ENCODE measurements at places on chromosomes 3 and 15. TPM values are rescaled to one million over a fixed set of nuclear protein-coding genes. Genes with fewer than 3 reads are reported as not detected.

TLR9 gene
- under 0.01 TPM for total RNA-seq

CLEC3B gene
- total RNA-seq: 33.1 TPM

ALDH1A2 gene
- 1.6 TPM for total RNA-seq

NOP10 gene
- total RNA-seq: 107 TPM

RAB6B gene
- 0.52 TPM for total RNA-seq

KBTBD13 gene
- not detected for total RNA-seq

CFAP92 gene
- under 0.01 TPM for total RNA-seq

DZIP1L gene
- total RNA-seq: 22.2 TPM

TOP2B gene
- 82.0 TPM for total RNA-seq

NR1I2 gene
- under 0.01 TPM for total RNA-seq

ALDH1L1 gene
- total RNA-seq: not detected

TMEM108 gene
- total RNA-seq: not detected

ZMAT3 gene
- 29.8 TPM for total RNA-seq

MASP1 gene
- 15.3 TPM for total RNA-seq

FBXO22 gene
- 55.6 TPM for total RNA-seq

CPEB1 gene
- total RNA-seq: 26.9 TPM

CIB1 gene
- total RNA-seq: 40.2 TPM

CLRN1 gene
- total RNA-seq: not detected

GOLGA8S gene
- under 0.01 TPM for total RNA-seq

DOCK3 gene
- total RNA-seq: 0.16 TPM

DNAH12 gene
- total RNA-seq: under 0.01 TPM

GOLGA6L9 gene
- 1.7 TPM for total RNA-seq

SLC28A2 gene
- not detected for total RNA-seq

TIMMDC1 gene
- total RNA-seq: 46.7 TPM

PPP1R14D gene
- not detected for total RNA-seq

CHDH gene
- total RNA-seq: 0.09 TPM

ATP8B4 gene
- total RNA-seq: 29.4 TPM

GHSR gene
- total RNA-seq: not detected

MAN2A2 gene
- total RNA-seq: 11.2 TPM

NPAP1 gene
- under 0.01 TPM for total RNA-seq

GPR176 gene
- total RNA-seq: 58.8 TPM

DUOXA2 gene
- total RNA-seq: not detected

PTX3 gene
- total RNA-seq: 89.6 TPM

SEMA3B gene
- total RNA-seq: 36.9 TPM

B3GALNT1 gene
- total RNA-seq: 8.3 TPM

HDC gene
- total RNA-seq: not detected

INSYN1 gene
- 2.5 TPM for total RNA-seq

LINGO1 gene
- not detected for total RNA-seq

PLA2G4D gene
- not detected for total RNA-seq

CADPS gene
- 19.2 TPM for total RNA-seq

HTR3E gene
- total RNA-seq: not detected

BCHE gene
- total RNA-seq: 10.4 TPM

SGO1 gene
- 0.17 TPM for total RNA-seq

CRTAP gene
- 253 TPM for total RNA-seq

CYP8B1 gene
- total RNA-seq: not detected

HIGD1A gene
- total RNA-seq: 131 TPM

RBP2 gene
- not detected for total RNA-seq

Data from bronchial smooth muscle cell (primary cell).